ENCODE measurements at places on chromosomes 16 and 17.

DNA sequence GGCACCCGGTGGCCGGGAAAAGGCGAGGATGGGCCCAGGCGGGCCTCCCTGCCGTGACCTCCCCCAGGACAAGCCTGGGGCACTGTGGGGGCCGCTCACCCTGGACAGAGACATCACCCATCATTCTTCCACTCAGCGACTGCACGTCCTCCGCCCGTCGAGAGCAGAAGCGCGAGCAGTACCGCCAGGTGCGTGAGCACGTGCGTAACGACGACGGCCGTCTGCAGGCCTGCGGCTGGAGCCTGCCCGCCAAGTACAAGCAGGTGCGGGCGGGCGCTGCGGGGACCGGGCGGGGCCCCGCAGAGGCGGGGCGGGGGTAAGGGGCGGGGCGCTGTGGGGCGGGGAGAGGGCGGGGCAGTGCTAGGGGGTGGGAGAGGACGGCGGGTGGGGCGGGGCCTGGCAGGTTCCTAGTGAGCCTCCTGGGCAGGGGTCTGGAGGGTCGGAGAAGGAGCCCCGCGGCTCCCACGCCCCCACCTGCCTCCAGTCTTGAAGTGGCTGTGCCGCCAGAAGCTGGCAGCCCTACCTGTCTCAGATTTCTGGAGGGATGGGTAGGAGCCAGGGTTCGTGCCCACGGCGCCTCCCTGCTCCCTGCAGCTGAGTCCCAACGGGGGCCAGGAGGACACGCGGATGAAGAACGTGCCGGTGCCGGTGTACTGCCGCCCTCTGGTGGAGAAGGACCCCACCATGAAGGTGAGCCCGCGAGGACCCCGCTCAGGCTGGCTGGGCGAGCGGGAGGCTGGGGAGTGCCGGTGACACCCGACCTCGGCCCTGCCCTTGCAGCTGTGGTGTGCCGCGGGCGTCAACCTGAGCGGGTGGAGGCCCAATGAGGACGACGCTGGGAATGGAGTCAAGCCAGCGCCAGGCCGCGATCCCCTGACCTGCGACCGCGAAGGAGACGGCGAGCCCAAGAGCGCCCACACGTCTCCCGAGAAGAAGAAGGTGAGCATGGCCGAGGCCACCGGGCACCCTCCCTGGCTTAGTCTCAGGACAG, 7.5 kb downstream of the NME3 start:
- no peak for DNase-seq

- DNase-seq = peak; percentile 53
These were observed at the start of gene ACSF3 for GRCh38 chr16:89093602-89094251. Gene ACSF3, plus strand, starts transcription at chr16:89093852. Its CDS starts 6,830 bp downstream, at chr16:89100682.

GRCh38 chr17:33977729-33978514, 277.2 kb upstream of the CCL2 start:
- DNase-seq = no peak

DNA sequence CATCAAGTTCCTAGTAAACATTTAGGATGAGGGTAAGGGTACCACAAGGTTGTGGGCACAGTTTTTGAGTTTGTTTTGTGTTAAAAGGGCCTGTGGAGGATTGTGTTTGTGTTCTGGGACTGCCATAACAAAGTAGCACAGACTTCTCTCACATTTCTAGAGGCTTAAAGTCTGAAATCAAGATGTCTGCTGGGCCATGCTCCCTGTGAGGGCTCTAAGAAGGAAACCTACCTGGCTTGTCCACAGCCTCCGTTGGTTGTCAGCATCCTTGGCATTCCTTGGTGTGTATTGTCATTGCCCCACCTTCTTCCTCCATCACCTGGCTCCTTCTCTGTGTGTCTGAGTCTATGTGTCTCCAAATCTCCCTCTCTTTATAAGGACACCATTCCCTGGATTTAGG, 808.1 kb upstream of the RBFOX1 start:
- no peak for DNase-seq

GRCh38 chr17:65097110-65097509, 40.1 kb upstream of the RGS9 start:
- DNase-seq = no peak

DNA sequence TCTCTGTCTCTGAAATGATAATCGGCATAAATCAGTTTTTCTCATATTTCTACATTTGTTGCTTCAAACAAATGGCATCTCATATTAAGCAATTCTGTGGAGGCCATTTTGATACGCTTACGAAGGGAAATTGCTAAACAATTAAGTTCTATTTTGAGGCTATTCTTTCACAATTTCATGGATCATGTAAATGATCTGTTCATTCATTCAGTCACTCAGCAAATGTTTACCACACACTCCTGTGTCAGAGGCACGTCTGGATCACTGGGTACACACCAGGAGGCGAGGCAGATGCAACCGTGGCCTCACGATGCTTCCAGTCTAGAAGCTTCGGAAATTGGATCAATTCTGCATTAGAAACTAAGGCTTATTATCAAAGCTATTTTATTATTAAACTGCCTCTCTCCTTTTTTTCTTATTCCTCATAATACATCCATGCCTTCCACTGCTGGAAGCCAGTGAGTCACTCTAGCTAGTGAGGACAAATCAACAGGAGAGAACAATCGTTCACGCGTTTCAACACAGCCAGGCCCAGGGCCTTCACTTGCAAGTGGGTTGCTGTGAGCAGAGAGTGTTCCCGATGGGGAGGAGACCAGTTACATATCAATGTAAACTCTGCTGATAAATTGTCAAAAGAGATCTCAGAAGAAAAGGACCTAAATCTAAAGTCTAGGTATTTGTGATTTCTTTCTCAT, 11.3 kb upstream of the SLC39A11 start:
- no peak for DNase-seq

DNA sequence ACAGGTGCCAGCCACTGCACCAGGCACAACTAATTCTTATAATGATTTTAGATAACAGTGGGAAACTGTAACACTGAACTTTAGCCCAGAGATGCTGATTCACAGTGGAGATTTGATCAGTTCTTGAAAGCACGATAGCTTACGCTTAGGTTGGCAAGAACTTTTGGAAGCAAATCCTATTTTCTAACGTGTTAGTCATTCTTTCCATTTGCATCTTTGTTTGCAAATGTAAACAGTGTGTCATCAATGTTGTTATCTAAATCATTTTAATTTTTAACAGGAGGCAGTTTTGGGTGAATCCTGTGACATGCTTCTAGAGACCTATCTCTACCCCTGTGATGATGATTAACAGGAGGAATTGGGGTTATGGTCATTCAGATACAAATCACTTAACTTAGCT, 35.7 kb upstream of the GNA13 start:
- DNase-seq = no peak
